SK-MEL-5 (cell line): ENCODE measurements at places on chromosomes 2 and 18. TPM values are rescaled to one million over a fixed set of nuclear protein-coding genes. Genes with fewer than 3 reads are reported as not detected.

- DNase-seq = no peak
These were observed 13.7 kb downstream of the FEZ2 start for GRCh38 chr2:36584148-36584794.

GRCh38 chr2:28610583-28611201 lies 114.8 kb downstream of the PLB1 start:
- DNase-seq = peak; percentile 86

DNA sequence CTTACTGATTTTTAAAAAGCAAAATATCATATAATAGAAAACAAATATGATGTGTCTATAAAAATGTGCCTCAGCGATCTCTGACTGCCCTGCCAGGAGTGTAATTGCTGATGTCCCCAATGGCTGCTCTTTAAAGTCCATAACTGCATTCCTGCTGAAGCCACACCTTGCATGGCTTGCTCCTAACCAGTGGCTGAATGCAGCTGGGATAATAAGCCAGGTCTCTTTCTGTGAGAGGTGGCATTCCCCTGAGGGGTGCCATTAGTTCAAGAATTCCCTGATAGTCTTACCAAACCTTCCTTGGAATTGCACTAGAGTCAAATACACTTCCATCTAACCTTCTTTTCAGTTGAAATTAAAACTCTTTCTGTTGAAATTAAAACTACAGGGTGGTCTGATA lies 125.8 kb upstream of the ZNF804A start:
- DNase-seq = no peak

- no peak for DNase-seq
These were observed 13.9 kb downstream of the ODC1 start for GRCh38 chr2:10433947-10434885.

GRCh38 chr2:231000211-231000904 lies 4.4 kb downstream of the SPATA3 start:
- no peak for DNase-seq

DNA sequence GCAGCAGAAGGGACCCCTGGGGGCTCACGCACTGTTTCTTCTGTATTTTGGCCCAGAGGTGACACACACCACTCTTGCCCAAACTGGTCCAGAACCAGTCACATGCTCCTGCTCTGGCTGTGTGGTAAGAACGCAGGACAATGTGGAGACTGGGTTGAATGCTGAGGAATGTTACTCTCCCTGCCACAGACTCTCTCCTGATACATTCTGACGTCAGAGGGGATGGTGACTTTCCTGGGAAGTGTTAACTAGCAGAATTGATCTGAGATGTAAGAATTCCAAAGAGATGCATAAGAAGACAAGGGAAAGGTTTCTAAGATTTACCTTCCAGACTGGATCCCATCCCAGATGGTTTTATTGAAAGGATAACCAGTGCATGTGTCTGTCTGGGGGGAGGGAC lies 100.8 kb downstream of the ASB1 start:
- no peak for DNase-seq

DNA sequence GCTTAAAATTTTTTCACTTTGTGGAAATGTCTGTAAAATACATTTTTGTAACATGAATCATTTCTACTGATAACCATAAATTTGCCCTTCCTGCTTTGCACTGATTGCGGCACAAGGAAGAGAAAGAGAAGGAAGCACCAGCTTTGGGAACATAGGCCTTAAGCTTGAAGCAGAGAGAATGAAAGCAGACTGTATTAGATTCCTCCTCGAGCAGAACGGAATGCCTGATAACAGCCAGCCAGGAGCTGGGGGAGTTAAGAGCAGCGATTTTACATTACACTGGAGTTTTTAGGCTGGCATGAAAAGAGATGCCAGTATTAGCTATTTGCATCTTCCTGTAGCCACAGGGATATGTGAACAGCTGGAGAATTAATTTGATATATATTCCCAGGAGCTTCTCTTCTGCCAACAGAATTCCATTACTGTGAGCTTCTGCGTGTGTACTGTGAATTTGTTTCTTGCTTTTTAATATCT lies 33.5 kb downstream of the CRIM1 start:
- no peak for DNase-seq

- DNase-seq = no peak
These were observed 177.2 kb upstream of the SCN7A start for GRCh38 chr2:166671235-166671634.

STARD6 gene
- not detected in 2 replicates for total RNA-seq

DNA sequence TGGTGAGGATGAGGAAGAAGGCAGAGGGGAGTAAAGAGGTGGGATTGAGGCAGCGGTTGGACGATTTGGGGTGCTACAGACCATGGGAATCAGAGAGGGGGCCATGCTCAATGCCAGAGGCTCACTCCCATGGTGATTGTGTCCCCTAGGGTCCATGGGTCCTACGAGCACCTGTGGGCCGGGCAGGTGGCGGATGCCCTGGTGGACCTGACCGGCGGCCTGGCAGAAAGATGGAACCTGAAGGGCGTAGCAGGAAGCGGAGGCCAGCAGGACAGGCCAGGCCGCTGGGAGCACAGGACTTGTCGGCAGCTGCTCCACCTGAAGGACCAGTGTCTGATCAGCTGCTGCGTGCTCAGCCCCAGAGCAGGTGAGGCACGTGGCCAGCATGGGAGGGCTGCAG lies 5.2 kb downstream of the CAPN10 start:
- DNase-seq = no peak

CFC1 gene
- not detected in 2 replicates for total RNA-seq

RAD51AP2 gene
- not detected in 2 replicates for total RNA-seq

DNA sequence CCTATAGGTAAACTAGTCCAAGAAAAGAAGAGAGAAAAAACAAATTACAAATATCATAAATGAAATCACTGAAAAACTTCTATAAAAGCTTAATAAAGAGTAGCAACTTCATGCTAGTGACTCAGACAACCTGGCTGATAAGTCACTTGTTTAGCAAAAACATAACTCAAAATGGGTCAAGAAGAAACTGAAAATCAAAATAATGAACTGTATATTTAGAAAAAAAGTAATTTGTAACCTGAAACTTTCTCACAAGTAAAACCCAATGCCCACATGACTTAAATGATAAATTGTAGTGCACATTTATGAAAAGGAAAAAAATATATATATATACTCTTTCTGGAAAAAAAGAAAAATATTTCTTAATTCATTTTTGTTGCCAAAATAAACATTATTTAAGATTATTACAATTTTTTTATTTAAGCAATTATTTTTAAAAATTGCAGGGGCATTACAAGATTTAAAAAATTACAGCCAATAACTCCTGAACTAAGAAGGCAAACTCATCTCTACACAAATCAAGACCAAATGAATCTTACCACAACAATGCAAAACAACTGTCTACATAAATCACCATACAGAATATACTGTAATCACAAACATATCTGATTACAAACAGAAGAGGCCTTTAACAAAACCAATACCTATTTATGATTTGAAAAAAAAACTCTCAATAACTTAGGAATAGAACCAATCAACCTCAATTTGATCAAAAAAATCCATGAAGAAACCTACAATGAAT lies 406.3 kb downstream of the CDH7 start:
- no peak for DNase-seq

DNA sequence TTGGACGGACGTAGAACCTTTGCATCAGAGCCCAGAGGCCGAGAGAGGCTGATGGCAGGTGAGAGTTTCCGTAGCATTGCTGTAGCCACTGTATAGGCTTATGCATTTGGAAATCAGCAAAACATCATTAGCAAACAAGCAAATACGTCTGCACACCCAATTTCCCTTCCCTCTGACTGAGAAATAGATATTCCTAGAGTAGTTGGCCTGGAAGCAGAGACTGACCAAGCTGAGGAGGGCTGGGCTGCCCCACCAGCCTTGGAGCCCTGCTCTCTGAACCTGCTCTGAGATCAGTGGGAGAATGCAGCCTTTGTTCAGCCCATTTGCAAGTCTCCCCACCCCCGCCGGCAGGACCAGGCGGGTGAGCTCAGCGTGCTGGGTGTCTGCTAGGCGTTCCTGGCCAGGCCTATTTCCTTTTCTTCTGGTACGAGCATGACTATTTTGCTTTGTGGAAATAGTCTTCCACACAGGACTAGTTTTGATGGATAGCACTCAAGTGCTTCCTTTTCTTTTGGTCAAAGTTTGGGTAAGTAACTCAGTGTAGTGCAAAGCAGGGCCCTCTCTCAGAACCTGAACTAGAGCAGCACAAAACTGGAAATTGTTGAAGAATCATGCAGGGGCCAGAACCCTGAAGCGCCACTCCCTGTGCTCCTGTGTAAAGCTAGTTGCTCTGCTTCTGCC lies 21.9 kb upstream of the RNF149 start:
- peak; percentile 65 for DNase-seq

DNA sequence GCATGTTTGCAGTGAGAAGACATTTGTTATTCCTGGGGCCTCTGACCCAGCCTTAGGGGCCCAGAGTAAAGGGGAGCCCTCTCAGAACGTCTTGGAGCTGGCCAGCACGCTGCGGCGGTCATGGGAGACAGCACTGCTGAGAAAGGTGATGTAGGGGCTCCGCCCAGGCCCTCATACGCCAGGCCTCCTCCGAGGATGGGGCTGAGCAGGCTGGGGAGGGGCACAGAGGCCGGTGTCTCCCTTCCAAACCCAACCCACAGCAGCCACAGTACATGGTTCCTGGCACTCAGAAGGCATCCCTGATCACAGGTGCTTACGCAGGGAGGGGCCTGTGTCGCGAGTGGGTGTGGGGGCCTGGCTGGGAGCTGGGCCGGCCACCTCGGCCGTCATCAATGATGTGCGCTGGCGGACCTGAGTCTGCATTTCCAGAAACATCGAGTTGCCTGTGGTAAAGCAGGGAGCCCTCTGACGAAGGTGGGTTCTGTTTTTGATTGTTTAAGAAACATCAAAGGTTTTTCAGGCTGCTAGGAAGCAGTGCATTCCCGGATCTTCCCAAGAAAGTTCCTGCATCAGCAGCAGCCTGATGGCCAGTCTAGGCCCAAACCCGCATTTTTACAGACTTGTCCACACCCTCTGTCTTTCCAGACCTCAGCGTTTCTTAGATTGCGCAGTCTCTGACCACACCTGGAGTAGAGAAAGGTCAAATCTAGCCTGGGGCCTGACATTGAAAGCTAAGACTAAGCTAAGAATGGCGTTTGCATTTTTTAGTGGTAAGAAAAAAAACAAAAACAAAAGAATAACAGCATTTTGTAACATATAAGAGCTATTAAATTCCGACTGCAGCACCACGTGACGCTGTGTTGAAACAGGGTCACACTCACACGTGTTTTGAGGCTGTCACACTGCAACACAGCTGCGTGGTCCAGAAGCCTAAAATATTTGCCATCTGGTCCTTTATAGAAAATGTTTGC lies 51.2 kb upstream of the PXDN start:
- no peak for DNase-seq

DNA sequence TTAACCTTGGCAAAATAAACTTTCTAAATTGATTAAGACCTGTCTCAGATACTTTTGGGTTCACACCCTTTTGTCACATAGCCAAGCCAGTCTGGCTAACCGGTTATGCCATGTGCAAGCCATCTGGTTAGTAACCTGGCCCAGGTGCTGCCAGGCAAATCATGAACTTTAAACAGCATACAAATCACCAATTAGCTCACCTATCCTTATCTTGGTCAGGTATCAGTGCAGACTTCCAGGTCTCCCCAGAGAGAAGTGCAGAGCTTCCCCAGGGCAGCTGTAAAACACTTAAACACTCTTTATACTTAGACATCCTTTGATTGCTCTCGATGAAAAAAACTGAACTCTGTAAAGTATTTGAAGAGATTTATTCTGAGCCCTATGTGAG lies 14.9 kb upstream of the MC5R start:
- no peak for DNase-seq

- peak; percentile 6 for DNase-seq
These were observed 55.2 kb upstream of the PAX3 start for GRCh38 chr2:222353993-222354392.

- DNase-seq = no peak
These were observed 36.4 kb downstream of the TSN start for GRCh38 chr2:121791801-121792221.

DNA sequence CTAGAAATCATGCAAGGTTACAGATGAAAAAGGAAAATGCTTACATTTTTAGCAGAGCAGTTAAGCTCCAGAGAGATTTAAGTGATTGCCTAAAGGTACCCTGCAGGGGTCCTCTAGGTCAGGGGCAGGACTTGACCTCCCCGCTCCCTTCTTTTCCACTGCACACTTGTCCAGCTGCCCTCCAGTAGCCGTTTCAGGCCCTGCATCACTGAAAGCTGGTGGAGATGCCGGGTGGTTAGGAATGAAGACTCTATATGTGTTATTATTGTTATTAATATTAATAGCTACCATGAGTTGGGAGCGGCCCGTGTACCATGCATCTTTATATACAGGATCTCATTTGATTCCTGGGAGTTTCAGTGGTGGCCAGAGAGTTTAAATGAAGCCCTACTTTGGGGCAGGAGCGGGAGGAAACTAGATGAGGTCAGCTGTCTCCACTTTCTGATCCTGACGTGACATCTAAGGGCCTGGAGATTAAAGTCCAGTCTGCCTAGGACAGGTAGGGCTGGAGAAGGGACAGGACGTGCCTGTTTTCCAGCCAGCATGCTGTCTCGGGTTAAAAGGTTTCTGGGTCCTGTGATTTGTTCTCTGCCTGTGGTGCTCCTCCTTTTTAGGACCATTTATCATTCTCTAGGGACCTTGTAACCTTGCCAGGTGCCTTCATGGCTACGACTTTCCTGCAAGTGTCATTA lies 2.1 kb downstream of the TMEM37 start:
- no peak for DNase-seq

IL37 gene
- not detected in 2 replicates for total RNA-seq

DNA sequence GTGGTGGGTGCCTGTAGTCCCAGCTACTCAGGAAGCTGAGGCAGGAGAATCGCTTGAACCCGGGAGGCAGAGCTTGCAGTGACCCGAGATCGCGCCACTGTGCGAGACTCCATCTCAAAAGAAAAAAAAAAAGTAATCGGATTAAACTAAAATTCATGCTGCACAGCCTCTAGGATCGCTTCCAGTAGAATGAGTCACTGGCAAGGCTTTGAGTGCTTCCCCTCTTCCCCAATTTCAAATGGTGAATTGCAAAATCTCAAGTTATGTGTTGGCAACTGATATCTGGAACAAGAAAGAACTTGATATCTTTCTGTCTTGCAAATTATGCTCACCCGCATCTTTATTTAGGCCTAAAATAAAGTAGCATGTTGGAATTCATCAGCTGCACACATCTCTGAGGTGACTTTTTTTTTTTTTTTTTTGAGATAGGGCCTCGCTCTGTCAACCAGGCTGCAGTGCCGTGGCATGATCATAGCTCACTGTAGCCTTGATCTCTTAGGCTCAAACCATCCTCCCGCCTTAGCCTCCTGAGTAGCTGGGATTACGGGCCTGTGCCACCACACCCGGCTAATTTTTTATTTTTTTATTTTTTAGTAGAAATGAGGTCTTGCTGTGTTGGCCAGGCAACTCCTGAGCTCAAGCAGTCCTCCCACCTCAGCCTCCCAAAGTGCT lies 12.7 kb downstream of the TTC39C start:
- no peak for DNase-seq

CHMP3 gene
- total RNA-seq = 94.2 and 116 TPM in 2 replicates

DNA sequence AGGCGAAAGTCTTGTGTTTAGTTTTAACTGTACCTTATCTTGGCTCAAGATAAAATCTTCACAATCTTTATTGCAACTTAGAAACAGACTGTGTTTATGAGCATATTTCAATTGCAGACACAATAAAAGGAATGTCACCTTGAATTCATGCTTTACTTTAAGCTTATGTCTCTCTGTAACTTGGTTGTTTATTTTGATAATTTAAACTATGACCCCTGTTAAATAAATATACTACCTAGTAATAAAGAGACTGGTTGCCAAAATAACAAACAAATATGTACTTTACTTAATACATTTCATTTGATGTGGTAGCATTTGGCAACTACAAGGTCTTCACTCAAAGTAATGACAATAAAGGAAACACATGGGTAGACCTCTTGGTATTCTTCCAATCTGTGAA lies 202.6 kb downstream of the KCNJ3 start:
- DNase-seq = no peak

NR4A2 gene
- total RNA-seq = 4.3 and 5.2 TPM in 2 replicates
